ENCODE measurements at places on chromosomes 5 and 9.

GRCh38 chr5:98921947-98922505 is 6.8 kb downstream of the CHD1 start:
- no peak for DNase-seq

DNA sequence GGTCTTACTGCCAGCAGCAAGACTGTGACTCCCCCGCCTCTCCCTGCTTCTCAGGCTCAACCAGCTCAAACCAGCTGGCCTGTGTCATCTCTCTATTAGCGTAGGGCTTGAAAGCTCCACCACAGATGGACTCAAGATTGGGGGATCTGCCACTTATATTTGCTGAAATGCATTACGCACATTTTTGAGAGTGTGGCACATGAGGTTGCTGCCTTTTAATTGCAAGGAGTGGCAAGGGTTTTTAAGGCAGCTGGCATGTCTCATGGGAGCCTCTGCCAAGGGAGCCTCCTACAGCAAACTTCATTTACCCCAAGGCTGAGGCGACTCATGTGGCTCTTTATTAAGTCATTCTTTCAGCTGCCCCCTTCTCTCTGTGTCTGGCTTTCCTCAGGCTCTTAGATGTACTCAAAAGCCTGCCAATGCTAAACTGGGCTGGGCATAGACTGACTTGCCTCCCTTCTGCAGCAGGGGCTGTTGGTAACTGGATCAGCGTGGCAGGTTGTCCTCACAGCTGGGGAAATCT is 219.3 kb downstream of the SMARCA2 start:
- DNase-seq = no peak

- no peak for DNase-seq
These were observed 98.8 kb upstream of the NR4A3 start for GRCh38 chr9:99722877-99723276.

DNA sequence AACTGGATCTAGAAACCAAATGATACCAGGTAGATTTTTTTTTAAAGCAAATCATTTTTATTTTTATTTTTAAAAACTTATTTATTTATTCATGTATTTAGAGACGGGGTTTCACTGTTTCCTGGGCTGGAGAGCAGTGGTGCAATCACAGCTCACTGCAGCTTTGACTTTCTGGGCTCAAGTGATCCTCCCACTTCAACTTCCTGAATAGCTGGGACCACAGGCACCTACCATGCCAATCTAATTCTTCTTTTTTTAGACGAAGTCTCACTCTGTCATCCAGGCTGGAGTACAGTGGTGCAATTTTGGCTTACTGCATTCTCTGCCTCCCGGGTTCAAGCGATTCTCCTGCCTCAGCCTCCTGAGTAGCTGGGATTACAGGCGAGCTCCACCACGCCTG is 41.3 kb upstream of the CDK20 start:
- DNase-seq = no peak

GRCh38 chr9:118975736-118976135 is 393.5 kb downstream of the BRINP1 start:
- no peak for DNase-seq

DNA sequence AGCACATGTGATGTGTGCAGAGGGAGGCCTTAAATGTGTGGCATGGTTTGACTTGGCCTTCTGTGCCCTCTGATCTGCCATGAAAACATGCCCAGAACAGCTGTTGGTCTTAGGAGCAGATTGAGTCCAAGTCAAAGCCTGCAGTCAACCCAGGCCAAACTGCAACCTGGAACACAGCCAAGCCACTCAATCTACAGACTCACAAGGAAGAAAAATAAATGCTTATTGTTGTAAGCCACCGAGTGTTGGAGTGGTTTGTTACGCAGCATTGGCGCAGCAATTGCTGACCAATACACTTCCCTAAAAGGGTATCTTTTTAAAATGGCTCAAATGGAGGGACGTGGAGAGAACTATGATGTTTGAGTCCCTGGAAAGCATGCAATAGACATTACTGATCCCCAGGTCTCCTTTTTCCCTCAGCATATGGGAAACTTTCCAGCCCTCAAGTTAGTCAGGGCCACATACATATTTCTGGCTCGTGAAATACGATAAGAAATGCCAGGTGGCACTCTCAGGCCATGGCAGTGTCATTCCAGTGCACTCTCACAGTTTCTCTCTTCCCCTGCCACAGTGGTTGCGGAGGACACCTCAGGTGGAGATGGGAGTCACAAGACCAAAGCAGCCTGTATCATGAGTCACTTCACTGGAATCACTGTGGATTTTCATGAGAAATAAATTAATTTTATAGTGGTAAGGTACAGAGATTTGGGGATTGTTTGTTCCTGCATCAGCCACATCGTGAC is 168.0 kb upstream of the ZNF618 start:
- DNase-seq = no peak

DNA sequence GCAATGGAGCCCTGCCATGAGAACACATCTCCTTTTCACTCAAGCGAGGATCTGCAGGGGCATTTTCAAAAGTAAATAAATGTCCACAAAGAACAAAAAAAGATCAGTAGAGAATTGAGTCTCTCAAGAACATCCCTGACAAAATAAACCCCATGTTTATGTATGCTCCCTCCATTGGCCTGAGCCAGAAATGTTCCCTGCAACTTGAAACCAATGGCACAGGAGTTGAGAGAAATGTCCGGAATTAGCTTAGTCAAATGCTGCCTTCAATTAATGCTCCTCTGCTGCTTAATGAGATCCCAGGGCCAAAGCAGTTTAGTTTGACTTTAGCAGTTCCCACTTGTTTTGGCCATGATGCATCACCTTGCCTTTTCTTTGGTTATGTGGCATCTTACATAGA is 238.3 kb downstream of the EBF1 start:
- DNase-seq = no peak

DNA sequence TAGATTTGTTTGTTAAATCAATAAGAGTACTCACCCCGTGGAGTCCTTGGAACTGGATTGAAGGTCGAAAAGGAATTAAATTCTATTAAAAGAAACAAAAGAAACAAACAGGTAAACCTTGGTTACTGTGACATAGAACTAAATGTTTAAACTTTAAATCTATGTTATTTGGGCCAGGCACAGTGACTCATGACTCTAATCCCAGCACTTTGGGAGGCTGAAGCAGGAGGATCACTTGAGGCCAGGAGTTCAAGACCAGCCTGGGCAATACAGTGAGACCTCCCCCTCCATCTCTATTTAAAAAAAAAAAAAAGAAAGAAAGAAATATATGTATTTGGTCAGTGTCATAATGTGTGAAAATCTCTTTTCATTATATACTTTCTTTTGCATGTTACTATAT is 18.7 kb downstream of the ELL2 start:
- DNase-seq = no peak

- no peak for DNase-seq
These were observed 341 bp downstream of the MXD3 start for GRCh38 chr5:177311392-177311722.

- DNase-seq = peak; percentile 25
These were observed 123.6 kb upstream of the SLC1A3 start for GRCh38 chr5:36482812-36483211.

- peak; percentile 23 for DNase-seq
These were observed 16.9 kb downstream of the PTTG1 start for GRCh38 chr5:160438316-160439204.

DNA sequence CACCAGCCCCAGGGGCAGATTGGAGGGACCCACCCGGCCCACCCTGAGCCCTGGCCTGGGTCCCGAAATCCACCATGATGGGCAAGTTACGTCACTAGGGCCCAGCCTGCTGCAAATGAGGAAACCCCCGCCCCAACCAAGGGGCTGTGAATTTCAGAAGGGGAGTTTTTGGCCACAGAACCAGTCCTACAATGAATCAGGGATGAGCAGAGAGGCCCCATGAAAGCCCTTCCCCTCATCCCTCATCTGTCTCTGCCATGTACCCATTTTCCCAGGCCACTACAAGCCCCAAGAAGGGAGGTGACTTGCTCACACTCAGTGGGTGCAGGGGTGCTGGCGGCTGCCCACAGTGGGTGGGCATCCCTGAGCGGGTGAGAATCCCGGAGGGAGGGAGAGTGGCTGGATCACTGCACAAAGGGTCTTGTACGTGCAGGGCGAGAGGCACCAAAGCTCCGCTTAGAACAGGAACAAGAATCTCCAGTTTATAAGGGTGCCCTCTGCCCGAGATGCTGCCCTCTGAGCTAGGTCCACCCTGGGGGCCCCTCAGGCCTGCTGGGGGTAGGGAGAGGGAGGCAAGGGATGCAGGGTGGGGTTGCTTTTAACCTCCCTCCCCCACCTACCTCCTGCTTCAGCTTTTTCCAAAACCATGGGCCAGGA is 10.4 kb upstream of the TCF7 start:
- DNase-seq = no peak

All from AG09319 (cell line).